HS-5 (cell line): ENCODE measurements at places on chromosomes 2 and 18.

DNA sequence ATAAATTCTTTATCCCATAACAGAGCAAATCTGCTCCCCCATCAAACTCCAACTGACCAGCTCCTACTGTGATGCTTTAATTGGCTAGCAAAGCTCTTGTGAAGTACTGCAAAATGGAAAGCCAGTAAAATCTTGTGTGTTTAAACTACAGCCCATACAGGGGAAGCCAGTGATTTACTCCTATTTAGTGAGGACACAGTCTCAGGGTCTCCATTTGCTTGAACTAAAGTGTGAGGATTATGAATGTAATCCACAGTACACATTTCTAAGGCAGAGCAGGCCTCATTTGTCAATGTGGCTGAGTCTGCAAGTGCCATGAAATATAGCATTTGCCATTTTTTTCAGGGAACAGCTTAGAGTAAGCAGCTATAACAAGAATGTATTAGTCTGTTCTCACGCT is 259.3 kb downstream of the PIEZO2 start:
- DNase-seq: no peak

GRCh38 chr18:46261799-46262198 is 157.6 kb downstream of the HAUS1 start:
- DNase-seq: no peak

- no peak for DNase-seq
Observed at GRCh38 chr2:98615481-98615880, 7.1 kb downstream of the UNC50 start.

DNA sequence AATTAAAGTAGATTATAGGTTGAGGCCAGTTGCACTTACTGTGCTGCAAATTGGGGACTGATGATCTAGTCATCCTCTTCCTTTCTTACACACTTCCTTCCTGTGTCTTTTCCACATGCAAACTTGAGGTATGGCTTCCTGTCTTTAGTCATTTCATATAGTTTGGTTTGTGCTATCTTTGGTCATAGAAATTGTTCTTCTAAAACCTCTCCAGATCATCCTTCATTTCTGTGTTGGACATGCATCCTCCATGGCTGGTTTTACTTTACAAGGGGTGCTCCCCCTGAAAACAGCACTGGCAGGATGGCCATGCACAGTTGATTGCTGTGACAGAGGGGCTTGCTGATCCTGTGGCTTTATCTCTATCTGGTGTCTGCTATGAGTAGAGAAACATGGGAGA is 36.5 kb downstream of the MGAT5 start:
- DNase-seq: no peak

DNA sequence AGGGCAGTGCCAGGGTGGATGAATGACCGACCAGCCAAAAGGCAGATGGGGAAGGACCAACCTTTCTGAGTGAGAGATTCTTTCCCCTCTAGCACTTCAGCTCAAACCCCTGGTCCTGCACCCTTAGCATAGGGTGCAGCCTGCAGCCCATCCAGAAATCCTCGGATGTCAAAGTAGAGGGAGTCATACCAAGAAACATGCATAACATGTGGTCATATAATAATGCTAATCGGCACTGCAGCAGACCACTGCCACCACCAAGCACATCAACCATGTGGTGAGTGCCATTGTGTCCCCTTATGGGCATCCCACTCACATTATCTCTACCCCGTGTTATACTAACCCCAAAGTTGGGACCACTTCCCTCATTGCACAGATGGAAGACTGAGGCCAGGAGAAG is 17.7 kb downstream of the ATOH8 start:
- no peak for DNase-seq

DNA sequence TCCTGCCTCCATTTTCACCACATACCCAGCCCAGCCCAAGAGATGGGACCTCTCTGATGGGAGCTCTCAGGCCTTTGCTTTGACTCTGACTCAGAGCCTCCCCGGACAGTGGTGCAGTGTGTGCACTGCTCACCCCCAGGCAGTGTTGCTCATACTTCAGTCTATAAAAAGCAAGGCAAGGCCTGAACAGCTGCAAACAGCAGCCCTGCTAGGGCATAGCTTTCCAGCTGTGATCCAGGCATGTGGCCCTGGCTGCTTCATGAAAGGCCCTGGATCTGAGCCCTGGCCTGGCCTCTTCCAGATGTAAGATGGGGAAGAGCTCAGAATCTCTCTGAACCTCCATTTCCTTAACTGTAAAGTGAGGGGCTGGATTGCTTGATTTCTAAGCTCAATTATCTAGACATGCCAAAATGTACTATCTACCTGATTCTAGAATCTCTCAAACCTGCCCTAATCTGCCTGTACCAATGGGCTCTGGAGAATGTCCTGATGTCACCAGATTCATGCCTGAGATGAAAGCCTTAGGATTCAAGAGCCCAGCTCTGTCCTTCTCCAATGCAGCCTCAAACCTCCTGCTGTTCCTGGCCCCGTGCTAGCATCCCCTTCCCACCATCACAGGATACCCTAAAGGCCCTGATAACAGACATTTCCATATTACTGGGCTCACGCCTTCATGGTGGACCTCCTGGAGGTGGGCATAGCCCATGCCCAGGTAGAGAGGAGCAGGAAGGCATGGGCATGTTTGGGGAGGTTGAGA is 206.9 kb downstream of the ARL4C start:
- no peak for DNase-seq

- DNase-seq: no peak
Observed at GRCh38 chr2:3173031-3173430, 204.6 kb downstream of the EIPR1 start.

GRCh38 chr2:222013889-222014288 is 284.9 kb downstream of the PAX3 start:
- DNase-seq: no peak

DNA sequence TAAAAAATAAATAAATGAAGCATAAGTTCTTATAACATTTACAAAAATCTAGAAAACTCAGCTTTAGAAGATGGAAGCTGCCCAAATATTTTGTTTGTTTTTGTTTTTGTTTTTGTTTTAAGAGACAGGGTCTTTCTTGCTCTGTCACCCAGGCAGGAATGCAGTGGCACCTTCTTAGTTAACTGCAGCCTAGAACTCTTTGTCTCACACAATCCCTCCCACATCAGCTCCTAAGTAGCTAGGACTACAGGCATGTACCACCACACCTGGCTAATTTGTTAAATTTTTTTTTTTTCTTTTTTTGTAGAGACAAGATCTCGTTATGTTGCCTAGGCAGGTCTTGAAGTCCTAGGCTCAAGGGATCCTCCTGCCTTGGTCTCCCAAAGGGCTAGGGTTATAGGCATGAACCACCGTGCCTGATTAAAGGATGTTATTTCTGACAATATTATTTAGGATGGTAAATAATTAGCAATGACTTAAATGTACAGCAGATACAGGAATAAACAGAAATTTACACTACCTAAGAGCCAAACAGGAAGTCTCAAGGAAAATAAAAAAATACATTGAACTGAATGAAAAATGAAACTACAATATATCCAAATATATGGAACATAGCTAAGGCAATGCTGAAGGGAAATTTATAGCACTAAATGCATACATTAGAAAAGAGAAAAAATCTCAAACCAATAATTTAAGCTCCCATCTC is 17.2 kb downstream of the SESTD1 start:
- no peak for DNase-seq

DNA sequence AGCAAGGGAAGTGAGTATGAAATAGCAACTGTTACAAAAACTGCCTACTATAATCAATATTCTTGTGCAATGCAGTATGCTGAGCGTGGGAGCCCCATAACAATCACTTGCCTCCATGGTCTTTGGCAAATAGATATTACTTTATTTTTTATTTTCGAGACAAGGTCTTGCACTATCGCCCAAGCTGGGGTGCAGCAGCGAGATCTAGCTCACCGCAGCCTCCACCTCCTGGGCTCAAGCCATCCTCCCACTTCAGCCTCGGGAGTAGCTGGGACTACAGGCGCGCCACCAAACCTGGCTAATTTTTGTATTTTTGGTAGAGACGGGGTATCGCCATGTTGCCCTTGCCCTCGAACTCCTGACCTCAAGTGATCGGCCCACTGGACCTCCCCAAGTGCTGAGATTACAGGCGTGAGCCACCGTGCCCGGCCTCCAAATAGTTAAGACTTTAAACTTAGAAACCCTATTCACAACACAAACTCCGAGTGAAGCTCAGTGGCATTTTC is 1.2 kb upstream of the CCNT2 start:
- no peak for DNase-seq

GRCh38 chr2:215357660-215358059 is 45.8 kb downstream of the ATIC start:
- DNase-seq: no peak

- DNase-seq: no peak
Observed at GRCh38 chr2:160290598-160290997, 90.5 kb upstream of the ITGB6 start.

DNA sequence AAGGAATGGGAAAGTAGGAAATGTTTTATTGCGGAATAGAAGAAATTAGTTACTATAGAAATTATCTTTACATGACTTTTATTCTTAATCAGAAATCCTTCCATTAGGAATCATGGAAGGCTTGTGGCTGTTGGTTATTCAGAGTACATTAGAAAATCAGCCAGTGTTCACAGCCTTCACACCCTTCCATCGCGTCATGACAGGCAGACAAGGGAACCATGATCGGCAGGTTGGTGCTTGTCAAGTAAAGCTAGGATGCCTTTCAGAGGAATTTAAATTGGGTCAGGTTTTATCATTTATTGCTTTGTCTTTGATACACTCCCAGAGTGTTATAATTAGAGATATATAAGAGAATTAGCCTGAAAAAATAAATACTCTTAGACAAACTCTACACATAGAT is 400.6 kb downstream of the THSD7B start:
- no peak for DNase-seq

GRCh38 chr2:202141329-202141947 is 68.4 kb downstream of the KIAA2012 start:
- DNase-seq: no peak

- no peak for DNase-seq
Observed at GRCh38 chr2:160109243-160109642, 46.8 kb upstream of the PLA2R1 start.

DNA sequence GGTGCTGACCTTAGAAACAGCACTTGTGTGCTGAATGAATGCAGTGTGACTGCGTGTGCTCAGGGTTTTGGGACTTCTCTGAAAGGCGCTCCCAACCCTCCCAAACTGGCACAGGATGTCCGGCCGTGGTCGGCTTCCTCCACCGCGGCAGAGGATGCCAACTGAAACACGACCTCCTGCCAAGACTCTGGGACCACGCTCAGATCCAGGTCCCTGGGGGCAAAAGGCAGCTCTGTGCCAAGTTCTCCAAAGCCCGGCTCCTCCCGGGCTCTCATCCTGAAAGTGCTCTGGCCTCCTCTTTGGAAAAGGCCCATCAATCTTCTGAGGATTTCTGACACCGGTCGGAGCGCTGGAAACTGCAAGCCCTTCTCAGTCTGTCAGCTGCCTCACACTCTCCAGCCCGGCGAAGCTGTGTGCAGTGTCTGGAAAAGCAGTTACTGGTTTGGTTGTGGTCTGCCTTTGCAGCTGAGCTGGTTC is 32.3 kb upstream of the ZBTB7C start:
- DNase-seq: no peak

DNA sequence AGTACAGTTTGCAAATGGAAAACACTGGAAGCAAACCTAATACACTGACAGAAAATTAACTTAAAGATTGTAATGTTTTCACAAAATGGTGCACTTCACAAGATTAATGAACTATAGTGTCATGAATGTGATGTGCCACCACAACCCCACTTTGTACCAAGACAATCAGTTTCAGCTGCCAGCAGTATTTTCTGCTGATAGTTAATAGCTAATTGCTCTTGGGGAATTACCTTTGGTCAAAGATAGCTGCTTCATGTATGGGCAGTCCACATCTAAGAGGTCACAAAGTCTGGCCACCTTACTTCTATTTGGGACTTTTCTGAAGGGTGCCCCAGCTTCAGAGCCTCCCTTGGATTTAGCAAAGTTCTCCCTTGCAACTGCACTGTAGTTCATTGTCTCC is 254.0 kb downstream of the CALCRL start:
- no peak for DNase-seq

- no peak for DNase-seq
Observed at GRCh38 chr2:158243392-158243791, 141.7 kb downstream of the UPP2 start.

- no peak for DNase-seq
Observed at GRCh38 chr2:189161894-189162293, 17.7 kb downstream of the COL5A2 start.

- DNase-seq: no peak
Observed at GRCh38 chr18:7658701-7659100, 91.6 kb downstream of the PTPRM start.

DNA sequence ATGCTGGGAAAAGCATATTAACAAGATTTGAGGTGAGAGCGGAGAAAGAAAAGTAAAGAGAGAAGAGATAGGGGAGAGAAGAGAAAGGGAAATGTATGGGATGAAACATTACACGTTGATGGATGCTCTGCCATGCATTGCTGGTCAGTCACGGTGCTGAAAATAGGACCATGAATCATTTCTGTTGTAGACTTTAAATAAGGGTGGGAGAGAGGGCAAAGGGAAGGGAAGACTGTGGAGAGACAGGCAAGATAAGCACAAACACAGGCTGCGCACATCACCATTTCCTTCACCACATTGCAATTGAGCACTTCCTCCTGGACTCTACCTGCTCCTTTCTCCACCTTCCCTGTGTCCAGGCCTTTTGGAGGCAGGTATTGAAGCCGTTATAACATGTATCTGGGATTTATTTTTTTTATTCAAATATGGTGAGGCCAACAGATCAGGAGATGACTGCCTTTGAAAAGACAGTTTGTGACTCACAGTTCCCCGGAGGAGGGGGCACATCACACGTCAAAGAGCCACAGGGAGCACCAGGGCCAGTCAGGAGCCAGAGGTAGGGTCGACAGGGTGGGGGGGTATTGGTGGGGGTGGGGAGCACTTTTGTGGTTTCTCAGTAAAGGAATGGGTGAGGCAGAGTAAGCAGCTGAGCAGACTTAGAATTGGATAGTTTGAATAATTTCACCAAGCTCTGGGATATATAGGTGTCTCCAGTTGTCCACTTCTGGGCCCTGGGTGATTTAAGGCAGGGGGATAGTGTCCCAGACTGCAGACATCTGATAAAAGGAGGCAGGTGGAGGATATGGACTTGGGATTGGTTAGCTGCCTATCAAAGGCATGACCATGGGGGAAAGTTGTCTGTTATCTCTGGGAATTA is 372.8 kb upstream of the ST6GAL2 start:
- no peak for DNase-seq

DNA sequence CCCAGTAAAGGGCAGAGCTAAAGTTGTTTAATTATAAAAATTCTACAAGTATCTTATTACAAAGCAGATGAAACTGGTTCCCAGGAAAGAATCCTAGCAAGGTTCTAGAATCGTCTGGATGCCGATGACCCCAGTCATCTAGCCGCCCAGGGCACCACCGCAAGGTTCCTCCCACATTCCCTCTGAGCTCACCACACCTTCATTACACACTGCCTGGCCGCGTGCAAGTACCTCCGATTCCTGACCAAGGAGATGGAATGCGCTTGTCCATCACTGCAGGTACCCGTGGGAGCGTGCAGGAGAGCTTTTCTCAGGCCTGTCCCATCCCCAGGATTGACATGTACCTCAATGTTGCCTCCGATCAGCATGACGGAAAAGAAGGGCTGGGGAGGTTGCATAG is 158.5 kb downstream of the LAMA1 start:
- no peak for DNase-seq

DNA sequence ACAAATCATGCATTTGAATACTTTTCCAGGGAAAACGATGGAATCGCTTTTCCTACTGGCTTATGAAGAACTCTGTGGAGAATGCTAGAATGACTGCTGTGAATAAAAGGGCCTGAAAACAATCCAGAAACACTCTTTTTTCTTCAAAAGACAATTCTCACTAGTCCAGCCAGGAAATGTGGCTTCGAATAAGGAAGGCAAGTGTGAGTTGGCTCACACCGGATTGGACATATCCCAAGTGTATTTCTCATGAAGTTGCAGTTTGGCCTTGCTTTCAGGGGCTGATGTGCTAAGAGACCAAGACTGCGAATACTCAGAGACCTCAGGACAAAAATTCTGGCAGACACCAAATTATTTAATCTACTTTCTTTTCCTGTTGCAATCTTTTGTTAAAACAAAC is 54.1 kb downstream of the FIGN start:
- DNase-seq: no peak
